Activated CD4-positive, CD25-positive, alpha-beta regulatory T cell treated with anti-CD3 and anti-CD28 coated beads, Interleukin-2, amount 50 U/mL, for 72 hours (primary cell): ENCODE measurements at places on chromosomes 5 and 9.

DNA sequence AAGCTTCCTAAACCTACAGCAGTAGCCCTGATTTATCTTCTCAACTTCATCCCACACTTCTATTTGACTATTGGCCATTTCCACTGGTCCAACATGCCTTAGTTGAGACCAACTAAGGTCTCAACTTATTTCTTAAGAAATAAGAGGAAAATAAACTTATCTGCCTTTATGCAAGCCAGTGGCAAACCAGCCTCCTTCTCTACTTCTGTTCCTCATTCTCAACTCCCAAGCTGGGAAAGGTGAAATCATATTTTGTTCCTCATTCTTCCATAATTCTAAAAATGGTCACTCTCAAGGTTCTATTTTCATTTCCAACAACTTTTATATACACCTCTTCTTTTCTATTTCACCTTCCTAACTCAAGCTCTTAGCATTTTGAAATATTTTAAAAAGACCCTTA, 149.6 kb upstream of the C9orf72 start:
- DNase-seq: no peak

GRCh38 chr5:134103998-134104654, 10.4 kb upstream of the TCF7 start:
- DNase-seq: no peak

DNA sequence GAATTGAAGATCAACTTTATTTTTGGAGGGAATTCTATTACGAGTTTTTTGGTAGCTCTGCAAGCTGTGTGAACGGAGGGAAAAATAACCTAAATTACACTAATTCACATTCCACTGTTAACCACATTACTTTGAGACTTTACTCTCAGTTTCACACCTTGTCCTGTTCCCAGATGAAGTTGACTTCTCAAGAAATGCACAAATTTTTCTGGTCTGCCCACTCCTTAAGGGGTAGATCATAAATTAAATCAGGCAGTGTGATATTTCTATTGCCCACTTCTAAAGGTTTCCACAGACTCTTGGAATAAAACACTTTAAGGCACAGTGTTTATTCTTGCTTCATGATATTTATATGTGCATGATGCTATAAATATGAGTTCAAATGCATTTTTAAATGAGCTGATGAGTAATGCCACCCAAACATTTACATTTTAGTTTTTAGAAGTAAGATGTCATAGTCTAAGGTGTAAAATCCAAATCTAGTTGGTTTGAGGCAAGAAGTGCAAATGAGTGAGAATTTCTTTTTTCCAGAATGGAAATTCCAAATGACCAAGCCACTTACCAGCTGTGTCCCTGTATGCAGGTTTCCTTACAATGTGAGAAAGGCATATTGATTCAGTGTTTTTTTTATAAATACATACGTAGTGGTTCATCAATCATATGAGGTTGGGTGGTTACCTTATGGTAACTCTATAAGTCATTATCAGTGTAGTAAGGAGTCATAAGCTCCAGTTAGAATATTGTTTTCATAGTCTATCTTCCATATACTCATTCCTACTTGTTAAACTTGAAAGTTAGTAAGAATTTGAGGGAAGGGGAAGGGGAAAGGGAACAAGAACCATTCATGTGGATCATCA, 437.7 kb upstream of the MEF2C start:
- no peak for DNase-seq

DNA sequence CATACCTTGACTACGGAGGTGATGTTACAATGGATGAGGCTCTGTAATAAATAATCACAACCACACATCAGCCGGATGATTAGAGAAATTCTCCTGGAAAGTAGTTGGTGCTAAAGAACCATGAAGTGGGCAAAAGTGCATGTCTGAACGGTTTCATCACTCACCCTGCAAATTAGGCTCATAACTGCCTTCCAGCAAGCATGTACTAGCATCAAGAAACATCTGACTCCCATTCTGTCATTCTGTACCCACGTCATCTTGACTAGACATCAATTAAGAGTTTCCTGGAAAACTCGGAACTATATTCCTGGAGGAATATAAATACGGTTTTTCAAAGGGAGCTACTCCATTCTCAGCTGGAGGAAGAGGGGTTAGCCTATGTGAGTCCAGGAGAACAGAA, 52.2 kb downstream of the HSD17B3 start:
- no peak for DNase-seq

DNA sequence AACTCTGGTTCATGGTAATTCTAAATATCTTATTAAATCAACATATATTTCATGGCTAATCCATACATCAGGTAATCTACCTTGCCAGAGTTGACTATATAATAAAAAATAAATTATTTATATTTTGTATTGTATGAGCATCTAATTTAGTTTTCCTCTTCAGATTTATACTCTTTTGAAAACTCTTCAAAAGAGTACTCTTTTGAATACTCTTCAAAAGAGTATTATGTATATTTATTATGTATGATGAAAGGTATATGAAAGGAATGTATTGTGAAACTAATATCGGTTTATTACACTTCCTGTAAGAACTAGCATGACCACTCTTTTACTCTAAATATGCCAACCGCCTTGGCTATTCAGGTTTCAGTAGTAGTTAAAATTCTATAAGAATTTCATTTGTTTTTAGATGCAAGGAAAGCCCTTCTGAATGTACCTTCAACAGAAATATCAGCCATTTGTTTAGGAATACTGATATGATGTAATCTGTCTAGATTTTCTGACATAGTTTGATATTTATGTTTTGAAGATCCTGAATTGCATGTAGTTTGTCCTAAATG, 178.7 kb downstream of the WDR70 start:
- no peak for DNase-seq

- DNase-seq: no peak
Measured at GRCh38 chr9:107422189-107423185, 67.1 kb downstream of the KLF4 start.

DNA sequence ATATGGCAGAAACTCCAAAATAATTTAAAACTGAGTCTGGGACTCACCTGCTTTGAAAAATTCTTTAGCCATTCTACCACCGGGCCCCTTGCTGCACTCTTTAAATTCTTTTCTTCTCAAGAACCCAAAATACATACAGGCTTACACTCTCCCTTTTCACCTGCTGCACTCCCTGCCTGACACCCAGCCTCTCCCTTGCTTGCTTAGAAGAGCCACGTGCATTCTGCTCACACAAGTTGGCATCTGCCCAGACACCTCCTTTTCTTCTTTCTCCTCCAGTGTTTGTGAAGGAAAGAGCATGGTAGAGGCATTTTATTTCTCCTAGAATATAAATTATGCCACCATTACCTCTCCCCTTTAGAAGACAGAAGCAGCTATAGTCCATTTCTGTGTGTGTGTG, 39.0 kb upstream of the AOPEP start:
- no peak for DNase-seq

DNA sequence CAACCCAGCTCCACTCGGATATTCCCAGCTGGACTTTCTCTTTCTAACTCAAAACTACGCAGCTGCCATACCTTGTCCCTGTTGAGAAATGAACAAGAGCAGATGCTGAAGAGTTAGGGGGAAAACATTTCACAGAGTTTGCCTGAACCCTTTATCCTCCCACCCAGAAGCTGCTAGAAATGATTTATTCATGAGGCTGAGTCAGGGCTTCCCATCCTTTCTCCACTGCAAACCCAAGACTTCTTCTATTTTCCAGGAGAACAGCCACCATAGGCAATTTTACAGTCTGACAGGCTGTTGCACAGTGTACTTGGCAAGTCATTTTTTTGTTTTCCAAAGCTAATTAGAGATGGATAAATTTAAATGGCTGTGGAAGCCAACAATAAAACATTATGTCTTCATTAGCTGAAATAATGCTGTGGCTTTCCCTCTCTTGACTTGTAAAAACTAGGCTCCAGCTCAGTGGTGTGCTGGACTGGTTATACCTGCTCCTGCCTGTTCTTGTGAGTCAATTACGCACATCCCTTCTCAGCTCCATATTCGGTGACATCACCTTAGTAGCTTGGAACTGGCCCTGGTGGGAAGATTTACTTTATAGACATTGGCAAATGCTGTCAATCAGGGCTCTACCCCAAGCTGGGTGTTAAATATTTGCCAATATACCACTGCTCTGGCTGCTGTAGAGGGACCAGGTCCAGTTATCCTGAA, 71.9 kb downstream of the KIF4B start:
- DNase-seq: no peak

- no peak for DNase-seq
Measured at GRCh38 chr9:101671567-101671966, 66.9 kb downstream of the GRIN3A start.

DNA sequence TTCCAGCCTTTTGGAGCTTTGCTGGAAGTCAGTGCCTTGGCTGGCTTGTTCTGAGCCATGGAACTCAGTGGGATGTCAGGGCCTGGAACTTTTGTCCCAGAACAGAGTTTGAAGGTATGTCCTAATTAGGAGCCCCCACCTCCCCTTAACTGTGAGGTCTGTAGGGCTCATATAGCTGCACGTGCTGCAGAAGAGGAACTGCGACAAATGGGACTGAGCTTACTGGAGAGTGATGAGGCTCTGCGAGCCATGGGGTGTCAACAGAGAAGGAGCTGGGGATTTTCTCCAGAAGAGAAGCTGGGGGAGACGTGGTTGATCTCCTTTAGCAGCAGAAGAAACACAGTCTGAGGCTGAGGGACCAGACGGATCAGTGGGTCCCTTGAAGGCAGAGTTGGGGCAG, 10.9 kb downstream of the TMEM8B start:
- DNase-seq: no peak

GRCh38 chr5:129461711-129462332, 1.7 kb downstream of the ADAMTS19 start:
- DNase-seq: no peak

- no peak for DNase-seq
Measured at GRCh38 chr9:35158501-35159280, 3.1 kb upstream of the UNC13B start.

GRCh38 chr5:168174376-168174775, 117.1 kb upstream of the WWC1 start:
- DNase-seq: no peak

DNA sequence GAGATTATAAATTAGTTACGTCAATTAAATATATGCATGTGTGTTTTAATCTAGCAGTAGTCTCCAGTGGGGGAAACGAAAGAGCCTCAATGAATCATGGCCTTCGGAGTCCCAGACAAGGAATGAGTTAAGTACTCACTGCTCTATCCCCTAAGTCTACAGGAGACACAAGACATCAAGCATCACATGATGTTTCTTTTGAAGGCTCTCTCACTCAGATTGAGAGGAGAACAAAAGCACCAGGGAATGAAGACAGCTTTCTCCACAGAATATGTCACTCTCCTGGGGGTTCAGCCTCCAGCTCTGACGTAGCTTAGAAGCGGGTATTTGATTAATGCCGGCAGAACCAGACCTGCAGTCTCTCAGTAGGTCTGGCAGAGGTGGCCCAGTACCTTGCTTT, 381.4 kb downstream of the ACTL7B start:
- no peak for DNase-seq

DNA sequence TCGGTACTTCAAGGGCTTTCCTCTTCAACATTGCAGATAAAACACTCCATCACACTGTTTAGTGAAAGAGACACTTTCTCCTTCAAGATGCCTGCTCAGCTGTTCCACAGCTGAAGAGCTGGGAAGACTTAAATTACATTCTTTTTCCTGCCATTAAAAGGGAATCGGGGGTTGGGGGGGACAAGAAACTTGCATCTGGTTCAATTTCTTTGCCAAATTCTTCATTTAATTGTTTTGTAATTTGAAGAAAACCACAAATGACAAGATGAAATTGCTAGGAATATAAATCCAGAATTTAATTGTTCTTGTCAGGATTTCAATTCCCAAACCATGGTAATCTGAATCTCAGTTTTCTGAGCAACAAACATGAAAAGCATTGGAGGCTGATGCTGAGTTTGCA, 478.3 kb downstream of the EBF1 start:
- DNase-seq: no peak

- no peak for DNase-seq
Measured at GRCh38 chr5:10377081-10377480, 23.6 kb downstream of the MARCHF6 start.

DNA sequence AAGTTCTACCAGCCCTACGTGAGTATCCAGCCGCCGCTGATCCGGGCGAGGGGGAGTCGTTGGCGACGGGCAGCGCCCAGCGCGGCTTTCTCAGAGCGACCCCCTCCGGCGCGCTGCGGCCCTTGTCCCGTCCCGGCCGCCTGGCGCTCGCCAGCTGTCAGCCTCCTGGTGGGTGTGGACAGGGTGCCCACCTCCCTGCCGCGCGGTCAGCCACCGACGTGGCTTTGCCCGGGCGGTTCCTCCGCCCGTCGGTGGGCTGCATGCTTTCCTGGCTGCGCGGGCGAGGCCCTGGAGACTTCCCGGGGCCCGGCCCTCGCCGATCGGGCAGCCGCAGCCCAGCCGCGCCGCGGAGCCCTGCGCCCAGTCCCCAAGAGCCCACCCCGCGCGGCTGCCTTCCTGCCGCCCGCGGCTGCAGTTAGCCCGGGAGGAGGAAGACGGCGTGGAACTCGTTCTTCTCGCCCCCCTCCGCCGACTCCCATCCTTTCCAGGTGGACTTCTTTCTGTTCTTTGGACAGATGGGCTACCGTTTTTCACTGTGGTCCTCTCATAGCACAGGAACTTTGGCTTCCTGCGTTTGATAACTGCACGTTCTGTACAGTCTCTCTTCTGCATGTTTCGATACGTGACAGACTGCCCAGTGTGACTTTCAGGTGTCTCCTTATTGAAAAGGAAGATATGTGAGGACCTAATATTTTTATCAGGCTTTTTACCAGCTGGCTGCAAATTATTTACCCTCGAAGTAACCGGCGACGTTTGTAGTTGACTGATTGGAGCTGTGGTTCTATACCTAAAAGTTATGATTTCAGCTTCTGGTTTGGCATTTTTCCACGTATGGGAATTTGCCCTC, 577 bp downstream of the AP3S1 start:
- DNase-seq: no peak

GRCh38 chr5:35855187-35855586, 1.5 kb upstream of the IL7R start:
- no peak for DNase-seq

DNA sequence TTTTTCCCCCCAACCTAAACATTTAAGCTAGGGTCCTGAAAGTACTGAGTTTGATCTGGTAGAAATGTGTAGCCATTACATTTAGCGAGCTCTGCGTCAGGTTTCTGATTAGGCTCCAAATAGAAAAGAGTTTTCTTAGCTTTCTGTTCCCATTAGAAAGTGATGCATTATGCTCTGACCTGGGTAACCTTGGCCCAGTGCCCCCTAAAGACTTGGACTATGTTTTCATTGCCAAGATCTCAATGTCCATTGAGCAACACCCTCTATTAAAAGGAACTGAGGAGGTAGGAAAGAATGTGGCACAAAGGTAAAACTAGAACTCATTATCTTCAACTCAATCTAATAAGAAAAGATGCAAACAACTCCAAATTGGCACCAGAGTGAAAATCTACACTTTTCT, 358.9 kb upstream of the PCSK5 start:
- no peak for DNase-seq
